ENCODE measurements at places on chromosomes 5 and 9. TPM values are rescaled to one million over a fixed set of nuclear protein-coding genes. Genes with fewer than 3 reads are reported as not detected.

The PTPA gene
- 64.8 TPM for total RNA-seq

The SOX30 gene
- total RNA-seq, result under 0.01 TPM

The FYB1 gene
- total RNA-seq, result under 0.01 TPM

The ZNF474 gene
- total RNA-seq, result 0.72 TPM

The SLC6A3 gene
- not detected for total RNA-seq

The DNM1 gene
- total RNA-seq, result 3.6 TPM

The MEIKIN gene
- total RNA-seq, result not detected

The FAM221B gene
- not detected for total RNA-seq

The PTGER4 gene
- 10.6 TPM for total RNA-seq

The LCP2 gene
- not detected for total RNA-seq

The F12 gene
- not detected for total RNA-seq

The FAM200C gene
- 5.6 TPM for total RNA-seq

The CCL28 gene
- total RNA-seq, result 15.6 TPM

The LCN15 gene
- not detected for total RNA-seq

The TMEM171 gene
- 8.0 TPM for total RNA-seq

The TOR2A gene
- total RNA-seq, result 3.8 TPM

The PLAC8L1 gene
- not detected for total RNA-seq

The SLC34A3 gene
- not detected for total RNA-seq

The CDC20B gene
- not detected for total RNA-seq

The STKLD1 gene
- total RNA-seq, result 1.2 TPM

The REEP5 gene
- 38.0 TPM for total RNA-seq

The ANKRD18A gene
- not detected for total RNA-seq

The CD274 gene
- total RNA-seq, result 0.72 TPM

The ACTBL2 gene
- total RNA-seq, result not detected

The MYORG gene
- total RNA-seq, result 0.88 TPM
